ENCODE measurements at places on chromosomes 4 and X.

- no peak for DNase-seq
Observed at GRCh38 chr4:121675715-121676114, 21.1 kb downstream of the ANXA5 start.

DNA sequence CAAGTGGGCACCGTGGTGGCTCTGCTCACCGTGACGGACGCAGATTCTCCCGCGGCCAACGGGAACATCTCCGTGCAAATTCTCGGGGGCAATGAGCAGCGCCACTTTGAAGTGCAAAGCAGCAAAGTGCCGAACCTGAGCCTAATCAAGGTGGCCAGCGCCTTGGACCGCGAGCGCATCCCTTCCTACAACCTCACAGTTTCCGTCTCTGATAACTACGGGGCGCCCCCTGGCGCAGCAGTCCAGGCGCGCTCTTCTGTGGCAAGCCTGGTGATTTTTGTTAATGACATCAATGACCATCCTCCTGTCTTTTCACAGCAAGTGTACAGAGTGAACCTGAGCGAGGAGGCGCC, 2.7 kb downstream of the FAT4 start:
- no peak for DNase-seq

DNA sequence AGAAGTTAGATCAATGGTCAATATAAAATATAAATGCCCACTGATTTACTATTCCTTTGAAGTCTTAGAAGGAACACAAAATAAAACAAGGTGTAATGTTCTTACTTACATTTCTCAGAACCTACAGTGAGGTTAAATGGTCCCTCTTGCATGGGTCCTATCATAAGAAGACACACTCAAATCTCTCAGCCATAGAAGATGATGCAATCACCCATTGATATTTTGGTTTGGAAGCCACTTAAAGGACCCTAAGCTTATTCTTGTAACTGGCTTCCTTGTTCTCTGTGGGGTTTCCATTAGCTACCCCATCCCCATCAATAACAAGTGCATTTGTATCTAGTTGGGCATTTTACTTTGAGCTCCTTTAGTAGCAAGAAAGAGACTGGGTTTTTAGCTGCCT, 15.1 kb downstream of the REELD1 start:
- no peak for DNase-seq

DNA sequence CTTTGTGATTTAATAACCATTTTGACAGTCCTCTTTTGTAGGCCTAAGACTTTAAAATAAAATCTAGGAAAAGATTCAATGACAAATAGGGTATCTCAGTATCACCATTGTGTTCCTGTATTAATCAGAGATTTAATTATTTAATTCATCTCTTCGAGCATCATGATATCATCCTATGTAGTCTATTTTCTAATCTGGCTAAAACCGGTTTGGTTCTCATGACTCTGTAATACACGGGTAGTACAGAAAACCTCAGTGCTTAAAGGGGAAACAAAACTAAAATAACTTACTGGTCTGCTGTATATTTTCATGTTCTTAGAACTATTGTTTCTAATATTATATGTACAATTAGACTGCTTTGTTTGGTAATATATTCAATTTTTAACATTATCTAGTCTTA, 23.7 kb upstream of the FBXW7 start:
- DNase-seq = no peak

- no peak for DNase-seq
Observed at GRCh38 chr4:182955411-182955810, 38.2 kb upstream of the DCTD start.

GRCh38 chrX:1614927-1615326, at the start of gene ASMT:
Gene ASMT (plus strand): TSS chrX:1615059. CDS start chrX:1615200, 141 bp downstream.
- DNase-seq = no peak

DNA sequence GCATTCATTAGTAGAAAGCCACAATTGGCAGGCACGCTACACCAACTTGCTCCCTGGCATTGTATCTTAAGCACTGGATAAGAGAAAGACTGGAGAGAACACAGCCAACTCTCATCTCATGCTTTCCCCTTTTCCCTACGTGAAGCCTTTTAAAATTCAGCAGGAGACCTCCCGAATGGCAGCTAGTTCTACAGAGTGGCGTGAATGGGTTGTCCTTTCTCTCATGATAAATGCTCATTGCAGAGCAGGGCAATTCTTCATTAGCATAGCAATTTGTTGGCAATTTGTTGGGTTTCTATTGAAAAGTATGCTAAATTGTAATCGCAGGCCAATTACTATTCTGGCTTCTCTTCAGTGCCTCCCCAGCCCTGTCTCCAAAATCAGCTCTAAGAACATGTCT, 48.0 kb downstream of the SEPTIN11 start:
- DNase-seq = no peak

DNA sequence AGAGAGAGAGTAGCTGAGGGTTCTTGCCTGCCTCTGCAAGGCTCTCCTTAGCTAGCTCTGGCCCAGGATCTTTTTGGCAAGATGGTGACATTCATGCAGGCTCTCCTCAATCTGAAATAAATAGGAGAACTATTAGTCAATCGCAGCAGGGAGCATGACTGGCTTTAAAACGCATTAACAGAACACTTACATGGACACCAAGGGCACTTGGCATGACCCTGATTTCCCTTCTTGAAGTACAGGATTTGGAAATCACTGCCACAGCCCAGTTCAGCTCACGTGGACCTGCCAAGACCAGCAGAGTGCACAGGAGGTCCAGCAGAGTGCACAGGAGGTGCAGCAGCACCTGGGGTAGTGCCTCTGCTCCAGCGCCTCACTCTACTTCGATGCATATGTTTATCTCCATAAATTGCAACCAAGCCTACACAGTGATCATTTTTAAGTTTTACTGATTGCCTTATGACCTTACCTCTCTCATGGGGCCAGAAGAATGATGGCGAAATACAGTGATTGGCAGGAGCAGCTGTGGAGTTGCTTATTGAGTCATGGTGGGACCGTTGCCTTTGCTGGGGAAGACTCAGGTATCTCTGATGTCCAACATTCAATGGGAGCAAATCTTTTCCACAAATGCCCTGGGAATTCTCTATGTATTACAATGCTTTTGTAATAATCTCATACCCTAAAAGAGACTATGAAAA, 122.4 kb downstream of the SYNPO2 start:
- no peak for DNase-seq

DNA sequence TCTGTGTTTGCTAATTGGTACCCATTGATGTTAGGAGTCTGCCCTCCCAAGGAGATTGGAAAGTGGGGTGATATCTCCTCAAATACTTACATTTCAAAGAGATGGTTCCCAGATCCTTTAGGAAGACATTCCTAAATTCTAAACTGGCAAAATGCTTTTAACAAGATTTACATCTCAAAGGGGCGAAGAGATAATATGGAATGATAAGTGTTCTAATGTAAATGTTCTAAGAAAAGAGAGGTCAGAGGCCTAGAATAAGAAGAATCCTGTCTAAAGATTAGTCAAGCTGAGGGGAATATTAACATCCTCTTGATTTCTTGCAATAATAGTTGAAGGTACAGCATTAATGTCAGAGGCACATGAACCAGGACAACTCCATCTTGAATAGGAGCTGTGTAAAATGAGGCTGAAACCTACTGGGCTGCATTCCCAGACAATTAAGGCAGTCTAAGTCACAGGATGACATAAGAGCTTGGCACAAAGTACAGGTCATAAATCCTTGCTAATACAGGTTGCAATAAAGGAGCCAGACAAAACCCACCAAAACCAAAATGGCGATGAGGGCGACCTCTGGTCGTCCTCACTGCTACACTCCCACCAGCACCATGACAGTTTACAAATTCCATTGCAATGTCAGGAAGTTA, 2248.1 kb downstream of the ARAP2 start:
- no peak for DNase-seq

- no peak for DNase-seq
Observed at GRCh38 chr4:67750691-67751090, 3.5 kb downstream of the GNRHR start.

- no peak for DNase-seq
Observed at GRCh38 chr4:175380841-175381240, 431.2 kb downstream of the GPM6A start.

GRCh38 chr4:152634110-152634760, 45.6 kb downstream of the TMEM154 start:
- no peak for DNase-seq

GRCh38 chrX:45295259-45295986, 94.7 kb upstream of the DIPK2B start:
- DNase-seq = no peak

All from SW 1271 (cell line).